ENCODE measurements at places on chromosomes 5 and 9.

DNA sequence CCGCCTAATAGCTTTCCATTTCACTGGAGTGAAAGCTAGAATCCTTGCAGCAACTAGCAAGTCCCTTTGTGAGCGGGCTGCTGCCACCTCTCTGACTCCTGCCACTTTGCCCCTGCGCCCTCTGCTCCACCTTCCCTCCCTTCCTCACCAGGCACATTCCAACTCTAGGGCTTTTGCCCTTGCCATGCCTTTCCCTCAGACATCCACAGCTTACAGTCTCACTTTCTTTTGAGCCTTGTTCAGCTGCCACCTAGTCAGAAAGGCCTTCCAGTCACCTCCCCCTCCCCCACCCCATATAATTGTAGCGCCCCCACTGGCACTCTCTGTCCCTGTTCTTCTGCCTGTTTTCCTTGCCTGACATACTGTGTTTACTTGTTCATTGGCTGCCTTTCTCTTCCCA is 31.0 kb downstream of the CYSTM1 start:
- DNase-seq, result no peak

DNA sequence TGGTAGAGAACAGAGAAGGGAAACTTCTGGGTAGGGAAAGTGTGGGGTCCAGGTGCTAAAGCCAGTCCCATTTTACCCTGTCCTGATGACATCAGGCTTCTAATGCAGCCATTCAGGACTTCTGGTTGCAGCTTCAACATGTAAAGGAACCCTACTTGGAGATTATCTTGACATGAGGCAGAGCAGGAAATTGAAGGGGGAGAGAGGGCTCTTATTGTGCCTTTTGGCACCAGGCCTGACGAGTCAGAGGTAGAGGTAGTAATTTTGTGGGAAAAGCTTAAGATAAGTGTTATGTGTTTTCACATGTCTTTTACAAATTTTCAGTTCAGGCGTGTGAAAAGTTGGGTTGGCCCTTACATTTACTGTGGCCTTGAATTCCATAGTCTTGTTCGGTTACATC is 102.4 kb upstream of the APC start:
- DNase-seq, result no peak

DNA sequence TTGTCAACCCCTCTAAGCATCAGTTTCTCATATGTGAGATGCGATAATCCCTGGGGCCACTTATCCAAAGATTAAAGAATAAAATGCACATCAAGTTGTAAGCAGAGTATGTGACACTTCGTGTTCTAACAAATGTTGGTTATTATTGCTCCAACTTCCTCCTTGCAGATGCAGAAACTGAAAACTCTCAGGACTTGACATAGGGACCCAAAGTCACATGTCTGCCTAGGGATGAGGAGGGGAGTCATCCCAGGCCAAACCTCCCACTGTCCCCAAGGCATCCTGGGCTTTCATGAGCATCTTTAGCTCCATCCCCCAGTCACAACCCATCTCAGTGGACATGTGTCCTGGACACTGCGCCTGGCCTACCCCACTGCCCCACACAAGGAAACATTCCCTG is 27.5 kb upstream of the SYK start:
- no peak for DNase-seq

DNA sequence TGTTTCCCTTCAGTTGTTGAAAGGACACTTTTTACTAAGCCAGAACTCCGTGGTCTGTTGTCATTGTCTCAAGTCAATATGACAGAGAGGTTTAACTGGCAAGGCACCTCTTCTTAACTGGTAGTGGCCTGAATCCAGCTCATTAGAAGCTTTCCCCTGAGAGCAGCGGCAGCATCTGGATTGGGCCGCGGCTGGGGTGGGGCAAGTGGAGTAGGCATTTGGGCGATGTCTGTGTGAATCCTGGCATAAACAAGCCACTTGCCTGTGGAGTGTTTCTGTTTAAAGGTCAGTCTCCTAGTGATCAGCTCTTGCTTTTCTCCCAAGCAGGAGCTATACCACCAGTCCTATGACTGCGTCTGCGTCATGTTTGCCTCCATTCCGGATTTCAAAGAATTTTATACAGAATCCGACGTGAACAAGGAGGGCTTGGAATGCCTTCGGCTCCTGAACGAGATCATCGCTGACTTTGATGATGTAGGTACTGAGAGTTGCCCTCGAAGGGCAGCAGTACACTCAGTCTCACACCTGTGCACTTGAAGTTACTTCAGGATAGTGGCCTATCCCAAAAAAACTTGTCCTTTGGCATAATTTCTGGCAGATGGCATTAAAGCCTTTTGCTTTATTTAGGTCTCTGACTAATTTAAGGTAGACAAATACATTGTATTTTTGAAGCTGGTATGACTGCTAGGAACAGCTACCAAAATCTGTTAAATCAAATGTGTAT is 48.9 kb downstream of the CFAP90 start:
- no peak for DNase-seq

DNA sequence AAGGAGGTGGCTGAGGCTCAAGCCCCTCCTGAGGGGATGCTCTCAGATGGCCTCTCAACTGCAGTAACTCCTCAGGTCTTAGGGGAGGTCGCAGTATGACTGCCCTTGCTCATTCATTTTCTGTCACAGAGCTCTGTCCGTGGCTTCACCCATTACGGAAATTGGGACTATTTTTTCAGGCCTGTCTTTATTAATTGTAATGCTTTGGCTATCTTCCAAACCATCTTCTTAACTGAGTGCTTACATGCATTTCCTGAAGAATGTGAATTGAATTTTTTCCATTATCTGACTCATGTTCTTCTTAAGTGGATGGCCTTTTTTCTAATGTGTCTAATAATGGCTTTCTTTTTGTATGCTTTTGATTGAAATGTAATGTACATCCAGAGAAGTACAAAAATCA is 36.4 kb upstream of the SV2C start:
- DNase-seq, result no peak

DNA sequence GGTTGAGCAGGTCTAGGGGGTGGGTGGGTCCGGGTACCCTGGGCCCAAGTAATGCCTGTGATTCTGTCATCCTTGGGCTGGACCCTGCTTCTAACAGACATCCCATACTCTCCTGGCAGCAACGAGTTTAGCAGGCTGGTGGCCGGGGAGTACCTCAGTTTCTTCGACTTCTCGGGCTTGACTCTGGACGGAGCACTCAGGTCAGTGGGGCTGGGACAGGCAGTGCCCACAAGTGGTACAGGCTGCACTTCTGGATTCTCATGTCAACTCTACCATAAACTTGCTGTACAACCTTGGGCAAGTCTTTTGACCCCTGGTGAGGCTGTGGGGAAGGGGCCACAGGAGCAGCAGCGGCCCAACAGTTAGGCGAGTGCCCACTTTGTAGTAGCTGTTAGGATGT is 21.8 kb downstream of the PSD2 start:
- DNase-seq, result no peak

DNA sequence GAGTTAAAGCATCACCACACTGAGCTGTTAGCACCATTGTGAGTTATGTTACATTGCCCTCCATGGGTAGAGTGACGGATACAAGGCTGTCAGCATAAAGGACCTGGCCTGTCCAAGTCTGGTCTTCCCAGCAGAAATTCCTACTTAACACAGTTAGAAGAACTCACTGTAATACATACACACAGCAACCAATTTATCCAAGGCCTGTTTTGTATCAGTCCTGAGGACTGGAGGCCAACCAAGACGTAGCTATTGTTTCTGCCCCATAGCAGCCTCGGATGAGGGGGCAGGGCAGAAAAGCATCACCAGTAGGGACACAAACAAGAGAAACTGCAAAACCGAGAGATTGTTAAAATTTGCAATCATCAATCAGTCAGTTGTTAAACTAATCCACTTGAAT is 66.0 kb upstream of the CKMT2 start:
- DNase-seq, result no peak

- DNase-seq, result no peak
These were observed 47.1 kb downstream of the ABLIM3 start for GRCh38 chr5:149188383-149188782.

DNA sequence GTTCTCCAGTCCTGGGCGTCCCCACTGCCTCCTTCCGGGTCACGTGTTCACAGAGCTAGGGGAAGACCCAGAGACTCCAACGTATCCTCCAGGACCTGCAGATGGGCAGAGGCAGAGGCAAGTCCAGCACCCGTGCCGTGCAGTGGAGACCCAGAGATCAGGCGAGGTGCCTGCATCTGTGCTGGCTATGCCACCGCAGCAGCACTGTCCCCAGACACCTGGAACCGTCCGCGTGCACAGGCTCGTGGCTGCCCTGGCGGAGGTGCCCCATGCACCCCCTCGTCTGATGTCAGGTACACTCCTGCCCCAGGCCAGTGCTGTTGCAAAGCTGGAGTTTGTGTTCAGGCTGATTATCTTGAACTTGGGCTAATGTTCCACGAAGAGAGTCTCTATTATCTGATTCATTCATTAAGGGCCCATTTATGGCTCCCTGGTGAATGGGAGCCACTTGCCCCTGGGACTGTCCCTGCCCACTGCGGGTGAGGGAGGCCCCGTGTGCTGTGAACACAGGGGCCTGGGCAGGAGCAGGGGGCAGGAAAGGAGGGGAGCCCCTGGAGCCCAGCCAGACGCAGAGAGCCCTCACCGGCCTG is 13.7 kb downstream of the IRX4 start:
- no peak for DNase-seq

GRCh38 chr5:95996904-95997723 is 35.5 kb upstream of the ELL2 start:
- DNase-seq, result no peak

GRCh38 chr9:18791074-18791473 is 241.9 kb downstream of the SAXO1 start:
- DNase-seq, result peak; percentile 29

DNA sequence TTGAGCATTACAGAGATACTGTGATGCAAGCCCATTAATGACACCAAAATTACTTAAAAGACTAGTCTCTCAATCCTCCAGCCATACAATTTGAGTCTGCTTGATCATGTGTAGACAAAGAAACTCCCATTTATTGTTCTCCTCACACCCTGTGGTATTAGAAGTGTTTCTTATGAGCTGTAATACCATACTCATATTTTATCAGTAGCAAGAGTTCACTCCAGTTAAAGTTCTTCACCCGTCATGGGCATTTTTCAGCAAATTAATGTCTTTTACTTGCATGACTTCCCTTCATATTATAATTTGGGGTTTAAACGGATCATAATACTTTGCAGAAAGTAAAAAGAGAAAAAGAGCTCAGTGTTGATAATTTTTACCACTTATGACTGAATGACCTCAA is 242.9 kb downstream of the BNC2 start:
- DNase-seq, result no peak

GRCh38 chr5:73901043-73901442 is 275.0 kb downstream of the ARHGEF28 start:
- DNase-seq, result peak; percentile 66

- peak; percentile 3 for DNase-seq
These were observed 56.8 kb downstream of the FGF10 start for GRCh38 chr5:44332285-44332971.

GRCh38 chr5:116576053-116576713 is 1.6 kb upstream of the SEMA6A start:
- DNase-seq, result peak; percentile 91

DNA sequence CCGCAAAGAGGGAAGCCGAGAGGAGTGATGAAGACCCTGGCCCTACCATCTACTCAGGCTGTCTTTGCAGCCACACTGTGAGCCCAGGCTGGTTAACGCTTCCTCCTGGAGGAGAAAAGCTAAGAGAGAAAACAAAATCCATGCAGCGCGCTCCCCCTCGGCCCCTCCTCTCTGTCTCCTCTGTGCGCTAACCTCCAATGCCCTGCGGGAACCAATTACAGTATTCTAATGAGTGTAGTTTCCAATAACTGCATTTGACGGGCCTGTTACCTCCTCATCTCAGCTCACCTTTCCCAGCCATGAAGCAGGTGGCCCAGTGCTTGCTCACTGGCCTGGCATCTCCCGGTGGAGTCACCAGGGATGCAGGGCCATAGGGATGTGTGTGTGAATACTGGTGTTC is 565.5 kb downstream of the EBF1 start:
- DNase-seq, result no peak

- no peak for DNase-seq
These were observed 98.6 kb upstream of the SLC25A48 start for GRCh38 chr5:135735831-135736230.

GRCh38 chr5:126519637-126520592 is 75.1 kb downstream of the ALDH7A1 start:
- no peak for DNase-seq
